ENCODE measurements at places on chromosomes 5 and 9.

GRCh38 chr9:77469515-77470231, 178.4 kb downstream of the GNA14 start:
- no peaks in the 10 kb centered on the region for H3K36me3 ChIP-seq
- no peaks in the 10 kb centered on the region for H3K27me3 ChIP-seq
- DNase-seq = no peak
- H3K27ac ChIP-seq = no peak overlapping the region

GRCh38 chr5:144794922-144795321, 624.2 kb downstream of the KCTD16 start:
- no peak overlapping the region for H3K27ac ChIP-seq
- H3K27me3 ChIP-seq = no peaks in the 10 kb centered on the region
- DNase-seq = no peak
- H3K36me3 ChIP-seq = no peaks in the 10 kb centered on the region

GRCh38 chr5:2200261-2200950, 317.7 kb upstream of the IRX4 start:
- no peak overlapping the region for H3K27ac ChIP-seq
- peaks cover 14% of the 10 kb centered on the region for H3K4me1 ChIP-seq
- no peak for DNase-seq
- no peaks in the 10 kb centered on the region for H3K36me3 ChIP-seq
- H3K27me3 ChIP-seq = no peaks in the 10 kb centered on the region
- no peak overlapping the region for H3K4me3 ChIP-seq

DNA sequence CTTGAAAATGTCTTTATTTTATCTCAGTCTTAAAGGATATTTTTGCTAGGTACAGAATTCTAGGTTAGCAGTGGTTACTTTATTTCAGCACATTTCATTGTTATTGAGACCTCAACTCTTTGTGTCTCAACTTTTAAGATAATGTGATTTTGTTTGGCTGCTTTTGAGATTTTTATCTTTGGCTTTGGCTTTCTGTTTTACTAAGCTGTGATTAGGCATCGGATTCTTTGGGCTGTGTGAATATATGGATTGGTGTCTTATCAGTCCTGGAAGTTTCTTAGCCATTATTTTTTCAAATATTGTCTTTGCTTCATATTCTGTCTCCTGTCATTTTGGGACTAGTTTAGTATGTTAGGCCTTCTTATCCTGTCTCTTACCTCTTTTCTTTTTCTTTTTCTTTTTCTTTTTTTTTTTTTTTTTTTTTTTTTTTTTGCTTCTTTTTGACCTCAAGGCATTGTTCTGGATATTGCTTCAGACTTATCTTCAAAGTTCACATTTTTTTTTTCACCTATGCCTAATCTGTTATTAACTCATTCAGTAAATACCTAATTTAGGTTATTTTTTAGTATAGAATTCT, 20.1 kb upstream of the APC start:
- no peaks in the 10 kb centered on the region for H3K27me3 ChIP-seq
- no peak overlapping the region for H3K27ac ChIP-seq
- peaks cover 30% of the 10 kb centered on the region for H3K4me1 ChIP-seq
- no peaks in the 10 kb centered on the region for H3K36me3 ChIP-seq
- DNase-seq = no peak
- no peak overlapping the region for H3K4me3 ChIP-seq

DNA sequence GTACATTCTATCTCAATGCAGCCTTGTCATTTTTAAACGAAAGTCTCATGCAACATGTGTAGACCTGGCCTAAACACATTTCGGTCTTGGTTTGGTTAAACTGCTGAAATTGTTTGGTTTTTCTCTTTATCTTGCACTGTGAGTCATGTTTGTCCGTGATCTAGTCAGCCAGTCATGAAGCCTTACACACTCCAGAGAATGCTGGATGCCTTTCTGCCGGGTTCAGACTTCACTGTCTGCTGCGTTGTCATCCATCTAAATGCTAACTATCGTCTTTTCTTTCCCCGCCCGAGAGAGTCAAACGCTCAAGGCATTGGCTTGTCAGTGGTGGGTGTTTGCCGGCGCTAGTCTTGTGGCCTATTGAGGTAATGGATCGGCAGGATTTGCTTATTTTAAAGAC, 1194.6 kb upstream of the WWC1 start:
- H3K4me3 ChIP-seq = no peak overlapping the region
- H3K27ac ChIP-seq = no peak overlapping the region
- no peaks in the 10 kb centered on the region for H3K36me3 ChIP-seq
- no peak for DNase-seq
- H3K27me3 ChIP-seq = no peaks in the 10 kb centered on the region

DNA sequence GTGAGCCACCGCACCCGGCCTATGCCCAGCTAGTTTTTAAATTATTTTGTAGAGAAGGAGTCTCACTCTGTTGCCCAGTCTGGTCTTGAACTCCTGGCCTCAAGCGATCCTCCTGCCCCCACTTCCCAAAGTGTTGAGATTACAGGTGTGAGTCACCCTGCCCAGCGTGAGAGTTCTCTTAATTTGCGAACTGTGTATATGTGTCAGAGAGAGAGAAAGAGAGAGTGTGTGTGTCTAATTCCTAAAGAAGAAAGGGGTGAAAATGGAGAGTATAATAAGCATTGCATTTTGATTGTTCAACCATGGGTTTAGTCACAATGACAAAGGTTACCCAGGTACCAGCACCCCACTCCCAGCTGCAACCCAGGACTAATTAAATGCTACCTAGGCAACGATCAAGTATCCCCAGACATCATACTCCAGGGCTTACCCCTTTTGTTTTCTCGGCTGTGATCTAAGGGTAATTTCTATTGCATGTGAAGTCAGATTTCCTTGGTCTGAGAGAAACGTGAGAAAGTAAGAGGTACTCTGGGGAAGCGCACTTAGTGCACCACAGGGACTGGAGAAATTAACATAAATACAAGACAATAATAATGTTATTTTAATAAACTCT, 16.6 kb downstream of the MAP1B start:
- DNase-seq = no peak
- peaks cover 7% of the 10 kb centered on the region for H3K4me1 ChIP-seq
- H3K27me3 ChIP-seq = no peaks in the 10 kb centered on the region
- no peak overlapping the region for H3K27ac ChIP-seq
- no peak overlapping the region for H3K4me3 ChIP-seq

GRCh38 chr5:157271740-157272271, 5.9 kb downstream of the CYFIP2 start:
- no peak overlapping the region for H3K4me3 ChIP-seq
- H3K36me3 ChIP-seq = no peaks in the 10 kb centered on the region
- H3K27ac ChIP-seq = peak overlapping the region; percentile 5
- no peaks in the 10 kb centered on the region for H3K4me1 ChIP-seq

DNA sequence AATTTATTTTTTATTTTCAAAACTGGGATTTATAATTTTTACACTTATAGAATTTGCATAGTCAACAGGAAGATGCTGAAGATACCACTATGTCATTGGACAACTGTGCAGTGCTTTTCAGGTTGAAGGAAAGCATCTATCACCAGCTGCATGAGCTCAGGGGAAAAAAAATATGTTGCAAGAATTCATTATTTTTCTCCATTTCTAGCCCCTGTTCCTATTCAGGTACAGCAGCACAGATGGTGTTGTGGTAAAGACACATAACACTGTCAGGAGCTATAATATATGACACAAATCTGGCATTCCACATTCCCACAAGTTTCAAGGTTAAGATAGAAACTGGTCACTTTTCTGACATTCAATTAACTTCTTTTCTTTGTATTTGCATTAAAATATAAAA, 1088.6 kb downstream of the MAT2B start:
- no peaks in the 10 kb centered on the region for H3K4me1 ChIP-seq
- no peaks in the 10 kb centered on the region for H3K27me3 ChIP-seq
- no peak overlapping the region for H3K27ac ChIP-seq
- H3K36me3 ChIP-seq = no peaks in the 10 kb centered on the region
- no peak for DNase-seq

GRCh38 chr9:77457916-77458592, 190.1 kb downstream of the GNA14 start:
- no peak for DNase-seq
- H3K27me3 ChIP-seq = no peaks in the 10 kb centered on the region
- H3K4me3 ChIP-seq = no peak overlapping the region
- peaks cover 12% of the 10 kb centered on the region for H3K4me1 ChIP-seq

DNA sequence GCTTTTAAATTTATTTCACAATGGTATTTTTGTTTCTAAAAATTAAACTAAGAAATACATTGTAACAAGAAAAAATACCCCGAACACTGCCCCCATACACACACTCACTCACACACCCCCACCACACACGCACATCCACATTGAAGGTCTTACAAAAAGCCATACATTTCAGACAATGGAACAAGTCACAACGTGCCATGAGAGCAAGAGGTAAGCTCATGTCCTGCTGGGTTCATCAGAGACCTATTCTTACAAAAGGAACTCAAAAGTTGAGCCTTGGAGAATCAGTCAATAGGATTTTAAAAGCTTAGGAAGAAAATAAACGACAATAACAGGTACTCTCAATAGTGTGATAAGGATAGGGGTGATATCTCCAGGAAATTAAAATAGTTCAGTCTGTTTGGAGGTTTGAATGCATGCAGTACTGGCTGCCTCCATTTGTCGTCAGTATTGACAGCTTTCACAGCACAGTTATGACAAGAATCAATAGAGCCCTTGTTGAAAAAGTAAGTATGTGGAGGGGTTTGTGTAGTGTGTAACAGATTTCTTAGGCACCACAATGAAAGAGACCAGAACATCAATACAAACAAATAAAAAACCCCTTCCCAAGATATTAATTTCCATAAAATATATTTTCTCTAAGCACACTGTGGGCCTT, 1826.2 kb upstream of the CDH6 start:
- no peak overlapping the region for H3K4me3 ChIP-seq
- no peaks in the 10 kb centered on the region for H3K4me1 ChIP-seq
- no peaks in the 10 kb centered on the region for H3K27me3 ChIP-seq
- no peak for DNase-seq
- no peaks in the 10 kb centered on the region for H3K36me3 ChIP-seq

- peak overlapping the region; percentile 25 for H3K4me3 ChIP-seq
- no peaks in the 10 kb centered on the region for H3K27me3 ChIP-seq
- no peak for DNase-seq
These were observed 5.4 kb downstream of the PUM3 start for GRCh38 chr9:2838371-2839000.

DNA sequence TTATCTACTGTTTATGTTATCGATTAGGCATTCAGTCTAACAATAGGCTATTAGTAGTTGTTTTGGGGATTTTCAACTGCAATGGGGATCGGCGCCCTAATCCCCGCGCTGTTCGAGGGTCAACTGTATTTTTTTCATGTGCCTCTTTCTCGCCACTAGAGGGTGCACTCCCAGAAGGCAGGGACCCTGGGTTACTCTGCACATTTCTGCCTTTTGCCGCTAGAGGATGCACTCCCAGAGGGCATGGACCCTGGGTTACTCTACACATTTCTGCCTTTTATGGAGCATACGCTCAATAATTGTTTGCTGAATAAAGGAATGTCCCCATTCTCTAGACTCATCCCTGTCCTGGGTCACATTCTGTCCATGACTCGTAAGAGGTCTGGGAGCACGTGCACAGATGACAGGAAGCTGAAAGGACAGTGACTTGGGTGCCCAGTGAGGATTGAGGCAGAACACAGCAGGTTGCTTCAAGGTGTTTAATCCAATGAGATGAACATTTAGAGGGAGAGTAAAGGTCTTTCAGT, 27.9 kb upstream of the RECK start:
- no peak overlapping the region for H3K27ac ChIP-seq
- no peaks in the 10 kb centered on the region for H3K36me3 ChIP-seq
- H3K27me3 ChIP-seq = no peaks in the 10 kb centered on the region
- H3K4me3 ChIP-seq = no peak overlapping the region
- DNase-seq = no peak

DNA sequence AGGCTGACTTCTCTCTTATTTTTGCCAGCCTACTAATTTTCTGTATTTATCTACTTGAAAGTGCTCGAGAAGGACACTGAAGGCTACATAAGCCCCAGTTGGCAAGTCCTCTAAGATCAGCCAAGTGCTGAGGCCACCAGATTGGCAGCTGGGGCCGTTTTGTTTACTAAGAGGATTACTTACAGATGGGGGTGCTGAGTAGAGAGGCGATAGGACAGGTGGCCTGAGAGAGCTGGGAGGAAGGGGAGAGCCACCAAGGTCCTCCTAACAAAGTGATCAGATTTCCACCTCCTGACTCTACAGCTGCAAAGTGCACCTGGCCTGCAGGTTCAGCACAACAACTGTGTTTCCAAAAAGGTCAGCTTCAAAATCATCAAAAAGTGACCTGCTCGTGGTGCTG, 32.9 kb downstream of the FRMD3 start:
- H3K36me3 ChIP-seq = no peaks in the 10 kb centered on the region
- no peak for DNase-seq
- no peak overlapping the region for H3K27ac ChIP-seq
- H3K27me3 ChIP-seq = no peaks in the 10 kb centered on the region
- no peak overlapping the region for H3K4me3 ChIP-seq

DNA sequence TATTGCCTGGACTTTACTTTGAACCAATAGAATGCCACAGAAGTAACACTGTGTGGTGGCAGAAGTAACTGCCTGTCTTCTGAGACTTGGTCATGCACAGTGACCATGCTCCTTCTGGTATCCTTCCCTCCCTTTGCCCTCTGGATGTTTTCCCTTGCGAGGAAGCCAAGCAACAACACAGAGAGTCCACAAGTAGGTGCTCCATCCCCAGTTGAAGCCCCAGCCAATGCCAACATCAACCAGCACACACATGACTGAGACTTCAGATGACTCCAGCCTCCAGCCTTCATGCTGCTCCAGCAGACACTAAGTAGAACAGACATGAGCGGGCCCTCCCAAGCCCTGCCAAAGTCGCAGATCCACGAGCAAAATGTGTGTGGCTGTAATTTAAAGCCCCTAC, 129.6 kb downstream of the EPB41L4A start:
- no peaks in the 10 kb centered on the region for H3K27me3 ChIP-seq
- H3K27ac ChIP-seq = no peak overlapping the region
- H3K4me3 ChIP-seq = no peak overlapping the region
- no peaks in the 10 kb centered on the region for H3K36me3 ChIP-seq
- no peak for DNase-seq

DNA sequence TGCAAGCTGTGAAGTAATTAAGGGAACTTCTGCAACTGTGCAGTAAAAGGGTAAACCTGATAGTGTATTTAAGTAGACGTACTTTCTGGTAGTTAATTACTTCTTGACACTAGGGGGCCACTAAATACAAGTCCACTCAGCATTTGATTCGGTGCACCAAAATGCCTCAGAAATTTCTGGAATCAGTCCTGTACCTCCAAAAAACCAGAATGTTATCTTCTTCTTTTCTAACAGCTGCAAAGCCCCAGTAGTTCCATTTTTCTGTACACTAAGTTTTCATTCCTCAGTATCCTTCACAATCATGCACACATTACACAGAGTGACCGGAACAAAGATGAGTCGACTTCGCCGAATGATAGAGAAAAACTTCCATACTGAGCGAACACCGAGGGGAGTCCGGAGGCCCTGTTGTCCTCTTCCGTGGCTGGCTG, 484 bp downstream of the GFM2 start:
- no peaks in the 10 kb centered on the region for H3K27me3 ChIP-seq
- H3K27ac ChIP-seq = peak overlapping the region; percentile 90
- no peak for DNase-seq
- peaks cover 39% of the 10 kb centered on the region for H3K36me3 ChIP-seq
- peak overlapping the region; percentile 93 for H3K4me3 ChIP-seq

GRCh38 chr5:61686491-61687257, 354.6 kb downstream of the ZSWIM6 start:
- no peak for DNase-seq
- no peak overlapping the region for H3K27ac ChIP-seq
- H3K4me1 ChIP-seq = no peaks in the 10 kb centered on the region
- H3K27me3 ChIP-seq = no peaks in the 10 kb centered on the region
- no peak overlapping the region for H3K4me3 ChIP-seq

GRCh38 chr5:151382576-151382975, 35.2 kb upstream of the SLC36A2 start:
- no peaks in the 10 kb centered on the region for H3K27me3 ChIP-seq
- H3K27ac ChIP-seq = no peak overlapping the region

GRCh38 chr5:81020478-81021167, 60.5 kb downstream of the RASGRF2 start:
- no peak for DNase-seq
- H3K27me3 ChIP-seq = no peaks in the 10 kb centered on the region
- no peaks in the 10 kb centered on the region for H3K36me3 ChIP-seq
- H3K4me3 ChIP-seq = no peak overlapping the region
- no peak overlapping the region for H3K27ac ChIP-seq

Data from esophagus squamous epithelium (tissue), 5 donors.